ENCODE measurements at places on chromosomes 11 and 22. TPM values are rescaled to one million over a fixed set of nuclear protein-coding genes. Genes with fewer than 3 reads are reported as not detected.

Gene GP1BB
- 2.8 TPM for total RNA-seq

Gene GGTLC2
- not detected for total RNA-seq

Gene GALNT18
- total RNA-seq, result 6.5 TPM

Gene PHLDA2
- total RNA-seq, result 78.8 TPM

Gene CHRNA10
- 2.1 TPM for total RNA-seq

Gene P2RX3
- not detected for total RNA-seq

Gene SORL1
- 7.2 TPM for total RNA-seq

Gene KCNJ11
- not detected for total RNA-seq

Gene SLC3A2
- 588 TPM for total RNA-seq

Gene IGHMBP2
- 14.9 TPM for total RNA-seq

Gene NRGN
- 1.7 TPM for total RNA-seq

Gene OR52N1
- not detected for total RNA-seq

Gene SPON1
- 1.5 TPM for total RNA-seq

Gene RCOR2
- total RNA-seq, result 20.3 TPM

Gene NR1H3
- total RNA-seq, result 9.8 TPM

Gene C22orf42
- not detected for total RNA-seq

Gene SAA4
- total RNA-seq, result not detected

Gene ELF5
- not detected for total RNA-seq

Gene DDX17
- total RNA-seq, result 258 TPM

Gene MS4A3
- not detected for total RNA-seq

Gene FOXRED2
- 5.3 TPM for total RNA-seq

Gene PARVA
- total RNA-seq, result 106 TPM

Gene UPK2
- not detected for total RNA-seq

Gene ADAMTS8
- total RNA-seq, result 0.20 TPM

Gene MIAT
- 22.8 TPM for total RNA-seq

Gene LMNTD2
- total RNA-seq, result 2.5 TPM

Gene TSSK2
- total RNA-seq, result not detected

Gene MUC5AC
- not detected for total RNA-seq

Gene CNIH2
- 12.2 TPM for total RNA-seq

Gene TLCD5
- total RNA-seq, result 9.3 TPM

Gene OR5AN1
- total RNA-seq, result not detected

Gene BBOX1
- 0.62 TPM for total RNA-seq

Gene SYT13
- 0.50 TPM for total RNA-seq

Gene IGSF9B
- total RNA-seq, result 13.1 TPM

Gene ARAP1
- total RNA-seq, result 31.9 TPM

Gene TSGA10IP
- total RNA-seq, result not detected

Gene MB
- not detected for total RNA-seq
